ENCODE measurements at places on chromosomes 12 and 14. TPM values are rescaled to one million over a fixed set of nuclear protein-coding genes. Genes with fewer than 3 reads are reported as not detected.

DNA sequence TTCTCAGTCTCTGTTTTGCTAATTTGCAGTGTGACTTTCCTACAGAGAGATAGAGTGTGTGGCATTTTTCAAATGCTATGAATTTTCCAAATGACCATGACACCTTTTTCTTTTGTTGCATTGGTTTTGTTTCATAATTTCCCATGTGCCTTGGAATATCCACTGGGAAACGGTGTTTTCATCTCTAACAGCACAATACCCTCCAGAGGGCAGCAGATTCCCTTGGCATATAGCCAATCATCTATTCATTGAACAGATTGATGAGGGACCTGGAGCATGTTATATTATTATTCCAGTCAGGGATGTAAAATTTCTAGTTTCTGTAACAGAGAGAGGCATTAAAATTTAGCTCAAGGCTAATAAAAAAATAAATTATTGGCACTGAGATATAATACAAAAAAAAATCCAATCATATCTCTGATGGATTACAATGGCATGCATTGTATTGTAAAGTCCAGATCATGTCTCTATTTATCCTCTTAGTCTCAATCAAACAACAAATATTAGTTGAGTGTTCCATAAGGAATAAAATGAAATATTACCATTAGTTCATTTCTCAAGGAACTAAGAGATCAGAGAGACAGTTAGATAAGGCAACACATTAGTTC lies 29.6 kb upstream of the NTN4 start:
- DNase-seq = peak; percentile 43

DNA sequence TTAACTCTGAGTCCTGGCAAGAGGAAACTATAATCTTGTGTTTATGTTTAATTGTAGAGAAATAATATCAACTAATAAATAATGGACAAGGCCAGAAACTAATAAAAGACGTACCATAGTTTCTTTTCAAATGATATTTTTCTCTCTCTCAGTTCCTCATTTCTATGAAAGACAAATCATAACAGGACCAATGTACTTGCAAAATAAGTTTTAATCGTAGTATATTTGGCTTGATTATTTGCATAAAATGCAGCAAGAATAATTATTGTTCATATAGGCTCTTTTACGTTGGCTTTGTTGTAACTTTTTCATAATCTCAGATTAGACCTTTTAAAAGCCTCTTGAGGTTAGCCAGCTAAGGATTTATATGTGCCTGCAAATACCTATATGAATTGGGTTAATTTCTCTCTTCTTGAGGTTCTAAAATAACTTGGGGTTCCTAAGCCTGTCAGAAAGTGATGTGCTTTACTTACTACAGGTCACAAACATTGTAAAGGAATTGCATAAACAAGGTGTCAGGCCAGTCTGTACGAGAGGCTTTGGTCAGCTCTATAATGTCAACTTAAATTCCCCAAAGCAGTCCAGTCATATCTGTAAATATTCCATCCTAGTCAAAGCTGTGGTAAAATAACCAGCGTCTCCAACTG lies 152.8 kb upstream of the PTPRQ start:
- no peak for DNase-seq

DNA sequence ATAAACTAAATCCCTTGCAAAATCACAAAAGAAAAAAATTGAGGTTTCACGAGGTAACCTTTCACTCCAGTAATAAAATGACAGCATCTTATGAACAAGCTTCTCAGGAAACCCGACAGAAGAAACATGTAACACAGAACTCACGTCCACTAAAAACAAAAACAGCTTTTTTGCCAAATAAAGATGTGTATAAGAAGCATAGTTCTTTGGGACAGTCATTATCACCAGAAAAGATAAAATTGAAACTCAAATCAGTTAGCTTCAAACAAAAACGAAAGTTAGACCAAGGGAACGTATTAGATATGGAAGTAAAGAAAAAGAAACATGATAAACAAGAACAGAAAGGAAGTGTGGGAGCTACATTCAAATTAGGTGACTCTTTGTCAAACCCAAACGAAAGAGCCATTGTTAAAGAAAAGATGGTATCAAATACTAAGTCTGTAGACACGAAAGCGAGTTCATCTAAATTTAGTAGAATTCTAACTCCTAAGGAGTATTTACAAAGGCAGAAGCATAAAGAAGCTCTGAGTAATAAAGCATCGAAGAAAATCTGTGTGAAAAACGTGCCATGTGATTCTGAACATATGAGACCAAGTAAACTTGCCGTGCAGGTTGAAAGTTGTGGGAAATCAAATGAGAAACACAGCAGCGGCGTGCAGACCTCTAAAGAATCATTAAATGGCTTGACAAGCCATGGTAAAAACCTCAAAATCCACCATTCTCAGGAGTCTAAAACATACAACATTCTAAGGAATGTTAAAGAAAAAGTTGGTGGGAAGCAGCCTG lies 25.8 kb downstream of the RESF1 start:
- no peak for DNase-seq

The GDF3 gene
- 0.23 TPM for total RNA-seq

DNA sequence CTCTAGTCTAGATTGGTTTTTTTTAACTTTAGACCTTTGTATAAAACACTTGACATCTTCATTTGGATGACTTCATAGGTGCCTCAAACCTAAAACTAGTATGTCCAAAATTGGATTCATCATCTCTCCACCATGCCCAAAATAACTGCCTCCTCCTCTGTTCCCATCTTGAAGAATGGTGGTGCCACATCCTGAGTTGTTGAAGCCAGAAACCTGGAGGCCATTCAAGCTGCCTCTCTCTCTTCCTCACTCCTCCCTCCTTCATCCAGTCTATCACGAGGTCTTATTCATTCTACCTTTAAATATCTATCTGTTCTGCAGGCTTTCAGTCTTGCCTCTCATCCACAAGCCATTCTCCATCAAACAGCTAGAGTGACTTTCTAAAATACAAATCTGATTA lies 26.5 kb upstream of the USP44 start:
- no peak for DNase-seq
